Stimulated activated CD8-positive, alpha-beta memory T cell treated with anti-CD3 and anti-CD28 coated beads, Interleukin-12 subunit alpha, Interleukin-12 subunit beta, amount 100 ng/mL, for 1 hour (primary cell): ENCODE measurements at places on chromosomes 13 and 19.
A peak's percentile ranks its signal among the peaks of the same experiment; 100 is the strongest.

- DNase-seq = no peak
Observed at GRCh38 chr19:11534948-11535347, 3.7 kb upstream of the CNN1 start.

GRCh38 chr13:24631922-24632321, 48.3 kb upstream of the ATP12A start:
- no peak for DNase-seq

DNA sequence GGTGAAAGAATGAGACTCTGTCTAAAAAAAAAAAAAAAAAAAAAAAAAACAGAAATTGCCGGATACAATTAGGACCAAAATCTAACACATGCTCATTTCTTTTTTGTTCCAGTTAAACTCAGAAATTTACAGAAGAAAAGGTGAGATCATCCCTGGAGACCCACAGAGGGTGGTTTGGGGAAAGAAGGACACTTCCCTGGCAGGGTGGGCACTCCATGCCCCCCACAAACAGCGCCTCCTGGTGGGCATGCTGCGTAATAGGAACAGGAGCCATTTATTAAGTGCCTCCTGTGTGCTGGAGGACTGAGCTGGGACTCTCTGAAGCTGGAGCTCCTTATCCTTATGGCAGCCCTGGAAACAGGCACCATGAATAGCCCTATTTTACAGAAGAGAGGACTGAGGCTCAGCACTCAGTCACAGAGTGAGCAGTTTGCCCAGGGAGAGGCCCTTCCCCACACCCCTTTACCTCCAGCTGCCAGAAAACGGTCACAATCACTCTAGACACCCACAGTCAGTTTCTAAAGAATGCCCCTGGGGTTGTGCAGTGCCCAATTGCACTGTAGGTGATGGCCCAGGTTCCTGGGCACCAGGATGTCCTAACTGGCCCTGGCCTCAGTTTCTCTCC, 10.1 kb downstream of the C19orf38 start:
- DNase-seq = no peak

- no peak for DNase-seq
Observed at GRCh38 chr13:58300224-58300623, 668.7 kb downstream of the PCDH17 start.

DNA sequence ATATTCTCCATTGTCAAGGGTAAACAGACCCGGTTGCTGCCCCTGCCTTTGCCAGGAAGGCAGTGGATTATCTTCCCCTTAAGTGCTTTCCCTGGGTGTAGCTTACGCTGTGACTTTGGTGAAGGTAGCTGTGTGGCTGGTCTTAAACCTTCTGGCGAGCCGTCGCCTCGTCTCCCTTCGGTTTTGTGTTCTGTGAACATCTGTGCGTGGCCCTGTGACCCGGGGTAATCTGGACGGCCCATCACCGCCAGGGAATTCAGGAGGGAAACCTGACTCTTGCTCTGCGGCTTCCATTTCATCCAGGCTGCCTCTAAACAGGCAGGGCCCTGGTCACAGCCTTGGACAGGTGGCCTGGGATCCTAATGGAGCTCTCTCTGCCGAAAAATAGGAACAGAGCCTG, 78.7 kb downstream of the SHISA2 start:
- no peak for DNase-seq

GRCh38 chr13:95874286-95874685, 178.9 kb downstream of the UGGT2 start:
- DNase-seq = no peak

GRCh38 chr19:18931316-18932162, 9.5 kb downstream of the HOMER3 start:
- no peak for DNase-seq

GRCh38 chr13:78323040-78323439, 280.3 kb downstream of the POU4F1 start:
- DNase-seq = no peak

- DNase-seq = peak; percentile 44
Observed at GRCh38 chr19:18419195-18419698, at the start of gene SSBP4. Gene SSBP4, plus strand, starts transcription at chr19:18419398. Its CDS starts 251 bp downstream, at chr19:18419649.

DNA sequence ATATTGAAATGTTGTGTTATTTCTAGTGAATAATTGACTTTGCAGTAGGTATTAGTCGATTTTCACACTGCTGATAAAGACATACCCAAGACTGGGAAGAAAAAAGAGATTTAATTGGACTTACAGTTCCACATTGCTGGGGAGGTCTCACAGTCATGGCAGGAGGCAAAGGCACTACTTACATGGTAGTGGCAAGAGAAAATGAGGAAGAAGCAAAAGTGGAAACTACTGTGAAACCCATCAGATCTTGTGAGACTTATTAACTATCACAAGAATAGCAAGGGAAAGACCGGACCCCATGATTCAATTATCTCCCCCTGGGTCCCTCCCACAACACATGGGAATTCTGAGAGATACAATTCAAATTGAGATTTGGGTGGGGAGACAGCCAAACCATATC, 9.9 kb upstream of the C5AR2 start:
- DNase-seq = no peak

GRCh38 chr19:46451352-46451751, 20.0 kb downstream of the PNMA8A start:
- no peak for DNase-seq

DNA sequence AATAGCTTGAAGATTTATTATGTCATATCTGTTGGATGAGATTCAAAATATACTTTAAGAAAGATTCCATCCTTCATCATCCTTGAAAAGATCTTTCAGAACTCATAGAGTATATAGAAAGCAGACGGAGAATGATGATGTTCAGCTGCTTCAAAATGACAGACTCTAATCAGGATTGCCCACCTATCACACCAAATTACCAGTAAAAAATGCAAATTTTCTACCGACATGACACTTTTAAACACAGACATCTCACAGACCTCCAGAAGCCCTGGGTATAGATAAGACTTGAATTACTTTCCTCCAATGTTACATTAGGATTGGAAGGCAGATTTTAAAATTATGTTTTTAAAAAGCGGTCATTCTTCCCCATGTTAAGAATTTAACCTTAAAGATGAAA, 235.5 kb downstream of the GPC6 start:
- no peak for DNase-seq

GRCh38 chr19:6258812-6259311, 20.9 kb downstream of the MLLT1 start:
- DNase-seq = no peak

GRCh38 chr13:94322925-94323763, 156.3 kb downstream of the DCT start:
- no peak for DNase-seq

DNA sequence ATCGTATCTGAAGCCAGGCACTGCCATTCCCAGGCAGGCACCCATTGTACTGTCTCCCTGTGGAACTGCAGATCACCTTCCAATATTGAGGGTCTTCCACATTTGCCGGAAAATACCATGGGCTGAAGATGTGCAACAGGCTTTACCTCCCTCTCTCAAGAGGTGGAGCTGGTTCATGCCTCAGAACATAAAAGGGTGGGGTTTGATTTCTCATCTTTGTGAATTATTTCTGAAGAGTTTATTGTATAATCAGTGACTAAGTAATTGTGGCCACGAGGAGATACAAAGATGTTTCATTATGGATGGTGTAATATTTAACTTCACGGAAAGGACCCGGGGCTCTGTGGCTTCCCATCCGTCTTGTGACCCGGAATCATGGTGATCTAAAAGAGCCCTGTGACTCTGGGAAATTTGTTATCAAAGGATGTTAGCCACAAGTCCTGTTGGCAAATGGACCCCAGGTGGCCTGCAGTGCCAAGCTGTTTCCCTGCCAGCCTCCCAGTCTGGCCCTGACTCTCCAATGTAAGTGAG, 230.5 kb downstream of the LACC1 start:
- DNase-seq = no peak

DNA sequence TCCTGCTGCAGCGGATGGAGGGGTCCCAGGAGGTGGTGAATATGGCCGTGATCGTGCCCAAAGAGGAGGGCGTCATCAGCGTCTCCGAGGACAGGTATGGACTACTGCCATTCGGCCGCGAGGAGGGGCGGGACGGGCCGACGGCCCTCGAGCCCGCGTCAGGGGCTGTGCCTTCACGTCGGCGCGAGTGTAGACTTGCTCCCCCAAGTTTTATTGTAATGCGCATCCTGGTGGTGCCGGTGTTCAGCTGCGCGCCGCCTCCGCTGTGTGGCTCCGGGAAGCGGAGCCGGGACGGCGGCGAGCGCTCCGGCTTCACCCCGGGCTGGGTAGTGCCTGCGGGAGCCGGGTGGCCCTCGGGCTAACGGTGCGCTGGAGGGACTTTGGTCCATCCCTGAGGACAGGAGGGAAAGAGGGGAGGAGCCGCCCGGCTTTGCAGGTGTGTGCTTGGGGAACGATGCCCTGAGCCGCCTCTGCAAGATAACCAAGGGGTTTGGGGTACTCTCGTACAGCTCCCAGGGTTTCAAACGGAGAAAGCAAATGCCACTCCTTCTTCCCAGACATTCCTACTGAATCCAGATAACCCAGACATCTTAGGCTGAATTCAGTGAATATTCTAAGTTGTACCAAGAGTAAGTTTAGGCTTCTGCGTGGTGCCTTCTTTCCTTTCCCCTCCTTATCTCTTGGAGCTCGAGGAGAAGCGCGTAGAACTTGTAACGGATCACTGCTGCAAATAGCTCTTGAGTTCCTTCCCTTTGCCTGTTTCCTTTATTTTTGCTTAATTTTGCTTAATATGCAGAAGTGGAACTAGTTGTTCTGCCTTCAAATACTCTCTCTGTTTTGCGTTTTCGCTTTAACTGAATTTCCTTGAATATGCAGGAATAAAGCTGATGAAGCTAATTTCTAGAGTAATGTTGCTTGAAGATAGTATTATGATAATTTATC, 740 bp downstream of the WDFY2 start:
- peak; percentile 44 for DNase-seq

GRCh38 chr19:13906521-13906904, 512 bp downstream of the CC2D1A start:
- no peak for DNase-seq

DNA sequence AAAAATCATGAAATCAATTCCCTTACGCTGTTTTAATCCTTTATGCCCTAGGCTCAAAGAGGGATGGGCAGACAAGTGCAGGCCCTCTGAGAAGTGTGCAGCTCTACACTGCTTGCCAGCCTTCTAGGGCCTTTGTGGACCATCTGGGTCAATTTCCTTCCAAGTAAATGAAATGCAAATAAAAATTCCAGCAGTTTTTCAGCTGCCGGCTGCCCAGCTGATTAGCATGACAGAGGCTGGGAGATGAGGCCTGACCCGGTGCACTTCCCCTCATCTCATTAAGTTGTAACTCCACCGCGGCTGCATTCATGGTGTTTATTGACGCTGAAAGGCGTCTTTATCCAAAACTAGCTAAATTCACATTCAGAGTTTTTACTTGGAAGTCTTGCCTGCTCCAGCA, 47.5 kb upstream of the GSX1 start:
- DNase-seq = no peak

GRCh38 chr13:107351305-107351704, 783.4 kb upstream of the ARGLU1 start:
- no peak for DNase-seq

DNA sequence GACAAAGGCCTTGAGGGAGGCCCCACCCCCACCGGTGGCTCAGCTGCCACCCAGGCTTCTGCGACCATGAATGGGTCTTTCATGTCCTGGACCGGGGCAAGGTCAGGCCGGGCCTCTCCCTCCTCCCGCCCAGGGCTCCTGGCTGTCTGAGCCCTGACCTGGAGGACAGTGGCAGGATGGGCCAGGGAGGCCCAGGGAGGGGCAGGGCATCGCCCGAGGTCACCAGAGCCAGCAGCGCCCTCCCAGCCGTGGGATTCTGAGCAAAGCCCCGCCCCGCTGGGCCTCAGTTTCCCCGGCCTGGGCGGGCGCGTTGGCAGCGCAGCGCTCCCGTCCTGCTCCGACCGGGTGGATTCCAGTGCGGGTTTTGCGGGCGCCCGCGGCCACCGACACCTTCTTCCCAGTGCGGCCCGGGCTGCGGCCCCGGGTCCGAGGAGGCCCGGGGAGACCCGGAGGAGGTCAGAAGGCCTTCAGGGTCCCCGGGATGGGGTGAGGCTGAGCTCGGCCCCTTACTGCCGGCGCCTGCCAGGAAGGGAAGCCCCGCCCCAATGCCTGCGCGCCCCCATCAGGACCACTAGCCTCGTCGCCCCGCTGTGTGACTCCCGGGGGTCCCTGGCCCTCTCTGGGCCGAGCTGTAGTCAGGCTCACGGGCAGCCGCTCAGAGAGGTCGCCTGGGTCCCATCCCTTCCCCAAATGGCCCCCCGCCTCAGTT, 24.6 kb upstream of the SEMA6B start:
- DNase-seq = no peak

GRCh38 chr13:36126491-36126890, 4.7 kb downstream of the DCLK1 start:
- no peak for DNase-seq
